Right ventricle myocardium inferior (tissue), 1 donor: ENCODE measurements at places on chromosomes 1 and 21.

- no peak for DNase-seq
Observed at GRCh38 chr1:87760155-87760554, 431.5 kb downstream of the LMO4 start.

DNA sequence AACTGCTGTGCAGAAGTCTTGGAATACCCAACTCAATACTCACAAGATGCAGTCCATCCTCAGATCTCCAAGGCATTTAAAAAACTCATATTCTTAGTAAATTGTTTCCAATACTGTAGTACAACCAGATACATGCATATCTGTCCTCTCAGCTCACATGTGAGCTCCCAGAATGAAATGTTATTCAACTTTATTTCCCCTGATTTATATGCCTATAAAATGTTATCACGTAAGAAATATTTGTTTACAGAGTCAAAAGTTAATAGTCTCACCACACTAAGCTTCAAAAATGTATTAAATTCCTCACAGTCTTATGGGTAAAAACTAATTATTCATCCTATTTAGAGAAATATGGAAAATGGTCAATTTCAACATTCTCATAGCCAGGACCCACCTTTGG lies 56.6 kb downstream of the LTN1 start:
- no peak for DNase-seq

GRCh38 chr1:63693944-63694571 lies 79.8 kb upstream of the ROR1 start:
- DNase-seq: no peak

DNA sequence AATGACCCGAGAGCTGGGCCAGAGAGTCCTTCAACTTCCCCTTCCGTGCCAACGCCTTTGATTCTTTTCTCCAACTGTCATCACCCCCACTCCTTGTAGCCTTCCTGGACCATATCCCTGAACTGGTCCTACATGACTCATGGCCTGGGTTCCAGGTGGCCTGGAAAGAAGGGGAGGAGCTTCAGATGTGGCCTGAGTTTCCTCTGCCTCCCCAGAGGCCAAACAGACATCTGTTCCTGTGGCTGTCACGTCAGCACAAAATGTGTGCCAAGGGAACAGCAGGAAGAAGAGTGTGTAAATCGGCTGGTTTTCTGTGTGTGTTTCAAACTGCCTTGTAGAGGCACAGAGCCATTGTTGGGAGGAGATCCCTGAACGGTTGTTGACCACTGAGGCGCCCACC lies 24.9 kb upstream of the KIRREL1 start:
- no peak for DNase-seq

DNA sequence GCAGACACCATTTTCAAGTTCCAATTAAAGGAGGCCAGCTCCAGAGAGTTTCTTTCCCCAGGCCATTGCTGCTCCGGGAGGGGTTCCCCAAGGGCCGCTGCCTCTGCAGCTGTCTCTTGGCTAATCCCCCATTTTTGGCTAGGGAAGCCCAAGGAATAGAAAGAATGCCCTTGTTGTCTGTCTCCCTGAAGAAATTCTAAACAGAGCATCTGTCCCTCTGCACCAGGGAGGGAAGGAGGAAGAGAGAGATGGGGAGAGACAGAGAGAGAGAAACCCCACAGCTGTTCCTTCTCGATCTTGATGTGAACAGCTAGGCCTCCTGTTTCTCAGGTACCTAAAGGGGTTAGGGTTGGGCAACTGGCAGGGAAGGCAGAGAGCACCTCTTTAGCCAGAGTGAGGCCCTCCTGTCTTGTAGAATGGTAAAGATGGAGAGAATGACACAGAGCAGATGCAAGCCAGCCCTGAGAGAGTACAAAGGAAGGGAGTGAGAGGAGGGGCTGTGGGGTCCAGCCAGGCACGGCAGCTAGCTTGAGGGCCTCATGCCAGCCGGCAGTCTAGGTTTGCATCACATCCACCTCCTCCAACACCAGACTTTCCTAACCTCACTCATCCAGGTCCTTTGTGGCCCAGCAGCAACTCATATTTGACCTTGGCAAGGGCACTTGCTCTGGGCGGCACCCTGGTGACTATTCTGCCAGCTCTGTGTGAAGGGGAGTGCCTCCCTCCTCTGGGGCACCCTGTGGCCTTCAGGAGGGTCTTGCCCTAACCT lies 13.1 kb downstream of the OPTC start:
- DNase-seq: no peak

DNA sequence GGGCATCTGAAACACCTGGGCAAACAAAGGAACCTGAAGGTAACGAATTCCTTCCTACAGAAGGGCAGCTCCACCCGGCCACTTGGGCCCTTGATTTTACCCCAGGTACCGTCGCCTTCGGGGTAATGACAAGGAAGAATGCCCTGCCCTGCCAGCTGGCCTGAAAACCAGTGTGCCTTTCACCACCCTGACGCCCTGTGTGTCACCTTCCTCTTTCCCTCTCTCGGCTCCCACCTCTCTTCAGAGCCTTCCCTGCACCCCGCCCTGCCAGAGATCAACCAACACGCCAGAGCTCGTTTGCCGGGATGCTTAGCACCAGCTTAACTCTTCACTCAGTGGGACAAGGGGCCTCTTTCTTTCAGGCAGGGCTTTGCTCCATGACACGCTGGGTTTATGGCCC lies 86.0 kb downstream of the SIM2 start:
- no peak for DNase-seq

- no peak for DNase-seq
Observed at GRCh38 chr1:193558491-193559028, 372.1 kb upstream of the B3GALT2 start.

DNA sequence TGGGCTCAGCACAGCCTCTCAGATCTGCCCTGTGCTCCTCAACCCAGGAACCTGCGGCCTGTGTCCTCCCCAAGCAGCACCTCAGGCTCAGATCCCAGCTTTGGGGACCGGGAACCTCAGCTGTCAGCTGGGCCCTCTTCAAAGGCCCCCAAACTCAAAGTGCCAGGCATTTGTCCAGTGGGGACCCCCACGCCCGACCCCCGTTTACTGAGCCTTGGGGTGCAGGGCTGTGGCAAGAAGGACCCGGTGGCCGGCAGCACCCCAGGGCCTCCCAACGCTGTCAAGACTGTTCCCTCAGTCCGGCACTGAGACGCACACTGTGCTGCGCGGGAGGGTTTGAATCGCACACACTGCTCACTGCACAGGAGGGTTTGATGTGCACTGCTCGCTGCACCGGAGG lies 35.0 kb downstream of the MORN1 start:
- DNase-seq: peak; percentile 44

DNA sequence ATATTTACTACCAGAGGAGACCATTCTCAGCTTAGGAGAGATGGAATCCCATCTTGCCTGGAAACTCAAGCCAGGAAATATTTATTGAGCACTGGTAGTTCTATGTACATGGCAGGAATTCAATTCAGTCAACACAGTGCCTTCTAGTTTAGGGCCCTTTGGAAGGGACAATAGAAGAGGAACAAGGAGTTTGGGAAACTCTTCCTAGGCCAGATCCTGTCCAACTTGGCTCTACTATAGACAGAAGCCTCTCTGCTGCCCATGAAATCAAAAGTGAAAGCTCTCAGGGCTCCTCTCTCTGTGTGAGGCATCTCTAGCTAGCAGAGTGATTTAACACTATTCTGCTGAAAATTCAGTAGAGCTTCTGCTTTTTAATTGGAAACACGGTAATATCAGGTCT lies 244.6 kb upstream of the MAP1LC3C start:
- no peak for DNase-seq

- DNase-seq: peak; percentile 80
Observed at GRCh38 chr1:156295391-156295947, at the start of gene GLMP. Gene GLMP, minus strand, starts transcription at chr1:156295679. Its CDS starts 34 bp downstream, at chr1:156295645.

DNA sequence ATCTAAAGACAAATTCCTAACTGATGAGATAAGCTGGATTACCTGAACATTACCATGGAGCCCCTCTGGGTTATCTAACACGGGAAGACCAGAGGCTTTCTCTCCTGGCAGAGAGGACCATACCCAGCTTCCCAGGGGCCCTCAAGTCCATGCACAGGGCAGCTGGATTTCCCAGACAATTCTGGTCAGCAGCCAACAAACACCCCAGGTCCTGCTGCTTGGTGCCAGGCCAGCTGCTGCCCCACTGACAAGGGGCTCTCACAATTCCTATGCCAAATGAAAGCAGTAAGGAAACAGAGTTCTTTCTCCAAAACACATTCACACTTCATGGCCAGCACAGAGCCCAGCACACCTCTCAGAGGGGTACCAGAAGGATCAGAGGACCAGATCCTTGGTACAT lies 114.2 kb downstream of the HLCS start:
- no peak for DNase-seq

- no peak for DNase-seq
Observed at GRCh38 chr1:85838238-85838637, 130.0 kb upstream of the ZNHIT6 start.

DNA sequence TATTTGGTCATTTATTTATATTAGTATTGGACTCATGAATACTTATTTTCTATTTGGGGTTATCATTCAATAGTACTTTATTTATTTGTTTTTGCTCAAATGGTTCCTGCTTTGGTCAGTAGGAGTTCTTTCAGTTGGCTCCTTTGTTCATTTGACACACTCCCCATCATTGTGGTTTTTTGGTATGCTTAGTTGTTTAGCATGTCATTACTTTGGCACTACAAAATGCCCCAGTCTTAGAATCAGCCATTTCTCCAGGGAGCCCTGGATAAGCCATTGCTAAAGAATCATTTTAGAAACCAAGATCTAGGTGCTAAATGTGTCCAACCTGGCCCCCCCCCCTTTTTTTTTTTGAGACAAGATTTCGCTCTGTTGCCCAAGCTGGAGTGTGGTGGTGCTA lies 61.7 kb upstream of the MRPS6 start:
- DNase-seq: no peak

DNA sequence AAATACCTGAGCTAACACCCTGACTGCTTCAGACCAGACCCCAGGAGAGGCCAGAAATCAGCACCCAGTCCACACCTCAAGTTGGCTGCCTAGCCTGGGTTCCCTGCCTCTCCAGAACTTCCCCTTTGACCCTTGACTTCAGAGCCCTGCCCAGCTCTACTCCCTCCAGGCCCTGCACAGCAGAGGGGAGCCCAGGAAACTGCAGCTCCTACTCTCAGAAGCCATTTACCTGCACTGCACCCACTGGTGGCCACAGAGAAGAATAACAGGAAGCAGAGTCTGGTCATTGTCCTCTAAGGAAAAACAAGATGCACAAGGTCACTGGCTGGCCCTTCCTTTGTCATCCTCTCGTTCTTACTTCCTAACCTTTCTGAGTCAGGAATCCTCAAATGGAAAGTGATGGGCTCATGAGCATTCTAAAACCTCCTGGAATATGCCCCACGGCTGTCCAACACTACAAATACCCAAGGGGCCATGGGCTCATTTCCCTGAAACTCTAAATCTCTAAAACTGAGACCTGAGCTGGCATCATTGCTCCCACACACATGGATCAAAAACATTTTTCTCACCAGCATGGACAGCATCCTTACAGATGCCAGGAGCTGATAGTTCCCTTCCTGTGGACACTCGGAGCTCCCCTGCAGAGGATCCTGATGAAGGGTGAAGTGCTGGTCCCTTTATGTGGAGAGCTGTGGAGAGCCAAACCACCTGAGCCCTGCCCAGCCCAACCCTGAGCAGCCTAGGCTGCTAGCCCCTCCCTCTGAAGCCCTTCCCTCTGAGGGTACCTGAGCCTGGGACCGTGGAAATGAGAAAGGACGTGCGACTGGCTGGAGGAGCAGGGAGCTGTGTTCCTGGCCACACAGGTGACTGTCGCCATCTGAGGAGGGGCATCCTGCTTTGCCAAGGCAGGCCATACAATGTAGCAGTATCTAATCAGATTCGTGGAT lies at the start of gene ITLN2:
ITLN2 (minus strand) TSS at position 652 of the 947 bp plus-strand sequence; CDS start at position 584, 68 bp downstream.
- DNase-seq: no peak

GRCh38 chr1:239951511-239952140 lies 140.1 kb upstream of the FMN2 start:
- DNase-seq: no peak

- DNase-seq: no peak
Observed at GRCh38 chr1:206754011-206754410, 16.6 kb upstream of the IL19 start.

- no peak for DNase-seq
Observed at GRCh38 chr21:45160198-45160597, 85.8 kb downstream of the ADARB1 start.

DNA sequence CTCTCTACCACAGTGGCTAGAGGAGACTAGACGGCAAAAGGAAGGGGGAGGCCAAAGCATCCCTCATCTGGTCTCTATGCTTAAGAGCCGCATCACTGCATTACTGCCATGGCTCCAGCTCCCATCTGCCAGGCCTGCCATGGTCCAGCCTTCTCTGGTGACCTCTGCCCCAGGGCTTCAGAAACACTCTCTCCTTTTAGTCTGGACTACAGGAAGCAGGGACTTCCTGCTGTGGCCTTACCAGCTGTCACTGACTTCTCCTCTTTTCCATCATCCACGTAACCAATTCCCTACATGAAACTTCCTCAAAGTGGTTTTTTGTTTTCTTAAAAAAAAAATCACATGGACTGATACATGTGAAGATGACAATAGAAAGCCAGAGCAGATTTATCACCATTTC lies 323.1 kb upstream of the NFIA start:
- no peak for DNase-seq

DNA sequence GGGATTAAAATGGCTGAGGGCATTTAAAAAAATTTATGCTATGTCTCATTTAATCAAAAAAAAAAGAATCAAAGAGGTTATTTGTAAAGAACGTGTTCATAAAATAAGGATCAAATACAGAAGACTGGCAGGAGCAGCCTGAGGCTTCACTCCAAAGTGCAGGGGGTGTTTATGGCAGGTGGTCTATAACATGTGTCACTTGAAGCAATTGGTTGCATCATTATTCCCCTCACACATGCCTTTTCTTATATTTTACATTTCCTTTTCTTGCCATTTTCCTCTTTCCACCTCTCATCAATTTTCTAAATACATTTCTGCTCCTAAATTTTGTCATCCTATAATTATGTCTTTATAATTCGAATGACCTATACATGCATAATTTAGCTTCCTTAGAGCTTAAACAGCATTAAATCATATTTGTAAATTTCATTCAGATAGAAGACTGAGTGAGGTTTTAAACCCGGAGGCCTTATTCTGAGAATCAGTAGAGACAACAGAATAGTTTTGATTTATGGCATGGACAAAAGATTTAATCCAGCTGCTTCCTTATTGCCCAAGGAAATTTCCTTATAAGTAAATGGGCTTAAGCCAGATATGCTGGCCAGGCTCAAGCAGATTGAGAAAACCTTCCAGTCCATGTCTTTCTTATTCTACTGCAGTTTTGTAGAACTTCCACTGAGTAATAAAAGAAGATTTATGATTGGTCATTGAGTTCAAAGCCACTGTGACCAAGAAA lies 322.8 kb downstream of the TGFB2 start:
- DNase-seq: no peak

GRCh38 chr1:209622841-209623829 lies 29.1 kb downstream of the LAMB3 start:
- no peak for DNase-seq

GRCh38 chr1:221643404-221644144 lies 98.3 kb downstream of the DUSP10 start:
- no peak for DNase-seq

DNA sequence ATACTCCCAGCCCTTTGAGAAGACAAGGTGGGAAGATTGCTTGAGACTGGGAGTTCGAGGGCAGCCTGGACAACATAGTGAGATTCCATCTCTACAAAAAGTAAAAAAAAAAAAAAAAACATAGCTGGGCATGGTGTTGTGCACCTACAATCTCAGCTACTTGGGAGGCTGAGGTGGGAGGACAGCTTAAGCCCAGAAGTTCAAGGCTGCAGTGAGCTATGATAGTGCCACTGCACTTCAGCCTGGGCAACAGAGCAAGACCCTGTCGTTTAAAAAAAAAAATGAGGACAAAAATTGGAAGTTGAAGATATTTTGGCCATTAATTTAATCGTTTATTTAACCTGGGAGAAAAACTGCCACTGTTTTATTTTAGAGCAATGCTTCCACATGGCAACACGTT lies 1.1 kb downstream of the URB1 start:
- DNase-seq: no peak

- no peak for DNase-seq
Observed at GRCh38 chr1:9316080-9316444, 23.4 kb downstream of the SPSB1 start.
